ENCODE measurements at places on chromosomes 7 and 10. TPM values are rescaled to one million over a fixed set of nuclear protein-coding genes. Genes with fewer than 3 reads are reported as not detected.

DNA sequence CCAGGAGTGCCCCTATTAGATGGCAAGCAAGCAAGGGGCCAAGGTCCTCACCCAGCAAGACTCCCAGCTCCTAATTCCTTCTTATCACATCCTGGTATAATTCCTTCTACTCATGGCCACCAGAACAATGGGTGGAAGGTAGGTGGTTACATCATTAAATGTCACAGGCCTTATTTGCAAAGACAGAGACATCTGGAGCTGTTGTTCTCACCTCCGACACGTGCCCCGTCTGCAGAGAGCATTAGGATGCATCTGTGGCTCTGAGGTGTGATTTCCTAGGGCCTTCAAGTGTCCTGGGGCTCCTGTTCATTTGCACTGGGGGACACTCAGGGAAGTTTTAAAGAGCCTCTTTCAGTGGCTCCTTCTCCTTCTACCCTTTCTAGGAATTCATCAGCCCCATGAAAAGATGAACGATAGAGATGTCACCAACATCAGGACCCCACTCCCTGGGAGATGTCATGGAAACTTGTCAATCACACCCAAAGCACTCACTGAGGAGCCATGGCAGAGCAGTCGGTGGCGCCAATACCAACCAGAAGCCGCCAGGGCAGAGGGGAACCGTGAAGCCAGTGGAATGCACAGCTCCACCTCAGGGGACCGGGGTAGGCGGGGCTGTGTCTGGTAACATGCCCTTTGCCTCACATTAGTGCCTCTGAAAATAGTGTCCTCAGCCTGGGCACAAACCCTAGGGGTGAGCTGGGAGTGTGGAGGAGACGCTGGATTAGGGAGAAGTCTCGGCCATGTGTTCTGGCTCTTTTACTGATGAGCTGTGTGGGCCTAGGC is 2.9 kb upstream of the ATP6V0E2 start:
- H3K36me3 ChIP-seq, result peaks cover 39% of the 10 kb centered on the region
- no peak overlapping the region for H3K27ac ChIP-seq
- peaks cover 16% of the 10 kb centered on the region for H3K4me1 ChIP-seq
- H3K27me3 ChIP-seq, result no peaks in the 10 kb centered on the region
- no peak for DNase-seq
- no peak overlapping the region for H3K4me3 ChIP-seq

DNA sequence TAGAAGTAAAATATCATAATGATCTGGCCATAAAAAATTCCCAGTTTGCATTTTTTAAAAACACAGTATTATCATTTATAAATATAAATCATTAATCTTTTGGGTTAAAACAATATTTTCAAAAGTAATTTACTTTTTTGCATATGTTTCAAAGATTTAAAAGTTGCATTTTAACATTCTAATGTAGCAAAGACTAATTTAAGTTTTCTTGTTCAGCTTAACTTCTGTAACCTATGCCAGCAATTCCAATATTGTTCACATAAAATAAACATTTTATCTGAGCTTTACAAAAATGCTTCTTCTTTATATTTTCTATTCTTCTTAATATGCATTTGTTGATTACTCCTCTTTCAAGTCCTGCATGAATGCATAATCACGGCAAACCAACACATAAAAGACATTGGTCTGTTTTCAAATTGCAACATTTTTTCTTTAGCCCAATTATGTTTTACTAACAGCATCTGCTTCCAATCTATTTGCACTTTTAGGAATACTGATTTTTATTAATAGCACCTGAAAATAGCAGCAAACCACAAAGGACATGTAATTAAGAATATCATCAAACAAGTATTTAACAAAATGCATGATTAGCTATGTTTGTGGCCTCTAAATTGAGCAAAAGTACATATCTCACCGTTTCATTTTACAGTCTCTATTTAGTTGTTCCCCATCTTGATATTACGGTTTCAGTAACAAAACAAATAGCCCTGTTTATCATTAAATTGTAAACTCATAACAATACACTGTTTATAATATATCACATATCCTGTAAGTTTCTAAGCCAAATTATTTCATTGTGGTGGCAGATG is 286.9 kb upstream of the NFE2L3 start:
- no peak for DNase-seq
- H3K27me3 ChIP-seq, result peaks cover 8% of the 10 kb centered on the region
- no peak overlapping the region for H3K4me3 ChIP-seq

Gene ACTR3C
- total RNA-seq, result 3.3 TPM

DNA sequence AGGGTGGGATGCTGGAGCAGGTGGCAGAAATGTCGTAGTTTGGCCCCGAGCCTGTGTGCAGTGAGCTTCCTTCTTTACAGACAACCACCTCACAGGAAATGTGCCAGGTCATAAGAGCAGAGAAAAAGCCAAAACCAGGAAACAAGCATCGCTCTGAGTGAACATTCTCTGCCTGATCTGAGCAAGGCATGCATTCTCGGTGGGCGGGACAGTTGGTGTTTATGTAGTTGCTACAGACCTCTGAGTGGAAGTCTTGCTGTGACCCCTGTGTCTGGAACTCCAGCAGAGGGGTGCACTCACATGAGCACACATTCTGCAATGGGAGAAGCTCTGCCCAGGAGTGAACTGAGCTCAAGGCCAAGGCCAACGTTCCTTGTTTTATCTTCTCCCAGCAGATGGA is 230.1 kb downstream of the TCERG1L start:
- DNase-seq, result no peak
- no peaks in the 10 kb centered on the region for H3K4me1 ChIP-seq
- no peak overlapping the region for H3K4me3 ChIP-seq
- peaks cover 5% of the 10 kb centered on the region for H3K27me3 ChIP-seq

- DNase-seq, result no peak
- no peaks in the 10 kb centered on the region for H3K36me3 ChIP-seq
- H3K27ac ChIP-seq, result no peak overlapping the region
- no peaks in the 10 kb centered on the region for H3K27me3 ChIP-seq
- no peak overlapping the region for H3K4me3 ChIP-seq
- H3K4me1 ChIP-seq, result peaks cover 4% of the 10 kb centered on the region
Observed at GRCh38 chr7:32158751-32159745, 88.8 kb upstream of the PDE1C start.

DNA sequence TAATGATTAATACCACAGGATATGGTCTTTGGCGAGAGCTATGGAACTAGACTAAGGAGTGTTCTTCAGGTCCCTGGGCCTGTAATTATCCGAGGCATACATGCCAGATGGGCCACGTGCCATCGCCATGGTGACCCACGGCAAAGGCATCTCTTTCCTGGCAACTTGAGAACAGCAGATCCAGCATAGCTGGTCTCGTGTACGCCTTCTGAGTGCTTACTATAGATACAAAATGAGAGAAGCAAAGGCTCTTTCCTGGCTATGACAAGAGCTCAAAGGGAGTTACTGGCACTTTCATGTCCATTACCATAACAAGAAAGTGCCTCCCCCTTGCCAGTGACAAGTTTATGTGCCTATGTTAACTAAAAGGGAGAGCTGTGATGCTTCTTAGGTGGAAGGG is 26.0 kb upstream of the GLI3 start:
- peak overlapping the region; percentile 75 for H3K27ac ChIP-seq
- DNase-seq, result peak; percentile 70
- peaks cover 14% of the 10 kb centered on the region for H3K4me1 ChIP-seq
- no peaks in the 10 kb centered on the region for H3K36me3 ChIP-seq

Gene CPA2
- total RNA-seq, result 0.32 TPM

Gene GBX1
- total RNA-seq, result not detected

DNA sequence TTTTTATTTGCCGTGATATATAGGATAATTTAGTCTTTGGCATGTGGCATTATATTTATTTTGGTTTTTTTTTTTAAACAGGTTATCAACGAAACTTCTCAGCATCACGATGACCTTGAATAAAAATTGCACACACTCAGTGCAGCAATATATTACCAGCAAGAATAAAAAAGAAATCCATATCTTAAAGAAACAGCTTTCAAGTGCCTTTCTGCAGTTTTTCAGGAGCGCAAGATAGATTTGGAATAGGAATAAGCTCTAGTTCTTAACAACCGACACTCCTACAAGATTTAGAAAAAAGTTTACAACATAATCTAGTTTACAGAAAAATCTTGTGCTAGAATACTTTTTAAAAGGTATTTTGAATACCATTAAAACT is 9.1 kb downstream of the VIM start:
- H3K4me1 ChIP-seq, result peaks cover 39% of the 10 kb centered on the region
- no peak for DNase-seq
- peaks cover 3% of the 10 kb centered on the region for H3K36me3 ChIP-seq
- H3K27me3 ChIP-seq, result peaks cover 25% of the 10 kb centered on the region
- H3K4me3 ChIP-seq, result no peak overlapping the region

- no peaks in the 10 kb centered on the region for H3K27me3 ChIP-seq
- H3K27ac ChIP-seq, result no peak overlapping the region
- no peaks in the 10 kb centered on the region for H3K4me1 ChIP-seq
- no peak overlapping the region for H3K4me3 ChIP-seq
Observed at GRCh38 chr10:19987931-19988330, 171.7 kb downstream of the PLXDC2 start.

Gene DOCK1
- 11.3 TPM for total RNA-seq

- DNase-seq, result no peak
- H3K27me3 ChIP-seq, result no peaks in the 10 kb centered on the region
- no peaks in the 10 kb centered on the region for H3K36me3 ChIP-seq
- H3K27ac ChIP-seq, result no peak overlapping the region
- no peaks in the 10 kb centered on the region for H3K4me1 ChIP-seq
Observed at GRCh38 chr10:200405-200804, 65.2 kb downstream of the ZMYND11 start.

Gene CAV2
- 20.0 TPM for total RNA-seq

- H3K36me3 ChIP-seq, result no peaks in the 10 kb centered on the region
- no peaks in the 10 kb centered on the region for H3K27me3 ChIP-seq
- H3K4me1 ChIP-seq, result no peaks in the 10 kb centered on the region
Observed at GRCh38 chr10:122656741-122657140, 42.9 kb downstream of the C10orf120 start.

DNA sequence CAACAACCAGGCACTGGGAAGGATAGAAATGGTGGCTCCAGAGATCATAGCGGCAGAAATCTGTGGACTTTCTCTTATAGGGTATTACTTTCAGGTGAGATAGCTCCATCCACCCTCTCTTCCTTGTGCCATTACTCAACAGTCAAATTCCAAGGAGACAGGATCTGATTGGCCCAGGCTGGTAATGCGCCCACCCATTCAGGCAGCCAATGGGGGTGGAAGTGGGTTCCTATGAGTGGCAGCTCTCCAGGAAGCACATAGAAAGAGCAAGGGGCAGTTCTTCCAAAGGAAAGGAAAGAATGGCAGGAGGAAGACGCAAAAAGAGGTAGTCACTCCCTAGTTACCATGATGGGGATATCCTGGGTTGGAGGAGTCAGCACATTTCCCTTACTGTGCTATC is 94.4 kb downstream of the STRA8 start:
- H3K27ac ChIP-seq, result no peak overlapping the region
- H3K4me3 ChIP-seq, result no peak overlapping the region
- no peaks in the 10 kb centered on the region for H3K4me1 ChIP-seq
- no peak for DNase-seq
- H3K36me3 ChIP-seq, result no peaks in the 10 kb centered on the region

Gene PWWP2B
- total RNA-seq, result 22.2 TPM

DNA sequence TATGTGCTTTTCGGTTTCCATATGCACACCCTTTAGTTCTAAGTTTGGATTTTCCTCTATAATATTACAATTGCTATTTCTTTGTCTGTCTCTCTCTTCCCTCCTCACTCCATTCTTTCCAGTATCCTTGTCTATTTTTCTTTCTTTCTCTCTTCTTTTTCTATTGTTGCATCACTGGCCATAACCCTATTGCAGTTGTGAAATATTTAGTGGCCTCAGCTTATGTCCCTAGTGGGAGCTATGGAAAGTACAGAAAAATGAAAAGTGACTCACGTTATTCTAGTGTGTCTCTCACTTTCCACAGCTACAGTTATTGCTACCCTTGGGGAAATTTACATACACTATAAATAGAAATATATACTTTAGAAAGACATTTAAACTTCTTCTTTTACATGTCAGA is 59.1 kb downstream of the CNTNAP2 start:
- H3K27me3 ChIP-seq, result no peaks in the 10 kb centered on the region
- H3K27ac ChIP-seq, result no peak overlapping the region
- DNase-seq, result no peak
- H3K4me3 ChIP-seq, result no peak overlapping the region
- no peaks in the 10 kb centered on the region for H3K36me3 ChIP-seq
